ENCODE measurements at places on chromosomes 6 and 20.

DNA sequence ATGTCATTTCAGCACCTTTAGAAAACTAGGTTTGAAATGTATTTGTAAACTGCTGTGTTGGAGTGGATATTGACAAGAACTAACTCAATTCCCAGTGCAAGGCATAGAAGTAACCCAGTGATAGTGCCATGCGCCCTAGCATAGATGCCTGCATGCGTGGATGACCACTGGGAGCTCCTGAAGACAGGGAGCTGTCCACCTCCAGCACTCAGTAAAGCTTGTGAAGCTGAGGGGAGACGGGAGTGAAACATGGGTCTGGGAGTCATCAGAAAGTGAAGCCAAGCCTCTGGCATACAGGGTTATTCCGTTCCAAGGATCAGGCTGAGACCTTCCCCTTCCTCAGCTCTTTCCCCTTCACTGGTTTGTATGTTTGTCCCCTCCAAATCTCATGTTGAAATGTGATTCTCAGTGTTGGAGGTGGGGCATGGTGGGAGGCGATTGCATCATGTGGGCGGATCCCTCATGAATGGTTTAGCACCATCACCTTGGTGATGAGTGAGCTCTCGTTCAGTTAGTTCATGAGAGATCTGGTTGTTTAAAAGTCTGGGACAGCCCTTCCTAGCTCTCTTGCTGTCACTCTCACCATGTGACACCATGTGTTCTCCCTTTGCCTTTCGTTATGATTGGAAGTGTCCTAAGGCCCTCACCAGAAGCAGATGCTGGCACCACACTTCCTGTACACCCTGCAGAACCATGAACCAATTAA is 146.5 kb upstream of the FERMT1 start:
- no peak for DNase-seq

DNA sequence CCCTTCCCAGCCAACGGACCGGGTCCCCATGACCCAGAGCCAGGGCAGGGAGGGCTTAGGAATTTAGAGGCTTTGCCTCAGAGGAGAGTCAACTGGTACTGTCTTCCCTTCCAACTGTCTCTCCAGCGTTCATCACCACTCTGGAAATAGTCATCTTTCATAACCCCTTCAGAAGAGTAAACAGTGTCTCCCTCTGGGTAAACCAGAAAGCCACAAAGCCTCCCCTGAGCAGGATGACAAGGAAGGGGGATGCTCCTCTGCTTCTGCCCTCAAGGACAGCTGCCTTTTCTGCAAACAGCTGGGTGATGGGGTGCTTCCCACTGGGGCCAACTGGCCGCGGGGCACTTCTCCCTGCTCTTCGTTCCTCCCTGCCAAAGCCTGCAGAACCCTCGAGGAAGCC is 90.1 kb downstream of the PSMG4 start:
- no peak for DNase-seq

DNA sequence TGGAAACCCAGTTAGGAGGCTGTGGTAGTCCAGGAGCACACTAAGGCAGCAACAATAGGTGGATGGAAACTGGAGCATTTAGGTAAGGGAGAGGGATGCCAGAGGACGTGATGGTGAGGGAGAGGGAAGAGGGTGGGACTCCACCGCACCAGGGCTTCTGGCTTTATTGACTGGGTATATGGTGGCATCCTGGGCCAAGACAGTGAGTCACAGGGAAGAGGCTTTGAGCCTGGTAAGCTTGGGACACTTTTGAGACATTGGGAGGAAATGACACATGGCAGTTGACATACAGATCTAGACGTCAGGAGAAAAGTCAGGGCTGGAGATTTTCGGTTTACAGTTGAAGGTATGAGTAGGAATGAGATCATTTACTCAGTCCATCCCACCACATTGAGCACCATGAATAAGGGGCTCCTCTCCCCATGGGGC is 14.9 kb downstream of the NT5E start:
- no peak for DNase-seq

DNA sequence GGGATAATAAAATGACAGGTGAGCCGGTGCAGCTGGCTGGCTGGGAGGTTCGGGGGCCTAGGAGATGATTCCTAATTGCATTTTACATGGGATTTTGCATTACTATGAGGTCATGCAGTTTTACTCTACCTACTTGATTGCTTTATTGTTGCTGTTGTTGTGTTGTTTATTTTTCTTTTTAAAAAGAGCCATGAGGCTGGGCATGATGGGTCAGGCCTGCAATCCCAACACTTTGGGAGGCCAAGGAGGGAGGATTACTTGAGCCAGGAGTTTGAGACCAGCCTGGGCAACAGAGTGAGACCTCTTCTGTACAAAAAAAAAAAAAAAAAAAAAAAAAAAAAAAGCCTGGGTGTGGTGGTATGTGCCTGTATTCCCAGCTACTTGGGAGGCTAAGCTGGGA is 104.8 kb downstream of the GJA1 start:
- DNase-seq, result no peak

DNA sequence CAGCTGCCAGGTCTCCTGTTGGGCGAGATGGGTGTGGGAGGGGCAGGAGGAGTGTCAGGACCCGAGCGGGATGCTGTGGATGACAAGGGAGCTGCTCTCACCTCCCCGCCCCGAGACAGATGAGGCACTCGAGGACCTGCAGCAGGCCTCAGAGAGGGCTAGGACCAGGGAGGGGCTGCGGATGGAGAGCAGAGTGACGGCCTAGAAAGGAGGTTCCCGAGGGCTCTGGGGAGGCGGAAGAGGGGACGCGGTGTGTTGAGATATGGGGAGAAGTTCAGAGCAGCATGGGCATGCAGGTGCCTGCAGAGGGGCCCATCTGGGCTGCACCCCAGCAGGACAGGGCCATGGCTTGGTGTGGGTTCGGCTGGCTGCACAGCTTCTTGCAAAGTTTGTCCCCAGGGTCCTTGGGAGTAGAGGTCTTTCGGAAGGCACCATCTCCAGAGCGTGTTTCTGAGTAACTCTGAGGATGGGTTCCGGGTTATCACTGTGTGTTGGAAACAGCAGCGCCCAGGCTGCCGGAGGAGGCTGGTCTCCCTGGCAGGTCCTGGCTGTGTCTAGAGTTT is 104.6 kb downstream of the PAX1 start:
- DNase-seq, result no peak

GRCh38 chr6:20539387-20539786 is 5.1 kb downstream of the CDKAL1 start:
- no peak for DNase-seq

DNA sequence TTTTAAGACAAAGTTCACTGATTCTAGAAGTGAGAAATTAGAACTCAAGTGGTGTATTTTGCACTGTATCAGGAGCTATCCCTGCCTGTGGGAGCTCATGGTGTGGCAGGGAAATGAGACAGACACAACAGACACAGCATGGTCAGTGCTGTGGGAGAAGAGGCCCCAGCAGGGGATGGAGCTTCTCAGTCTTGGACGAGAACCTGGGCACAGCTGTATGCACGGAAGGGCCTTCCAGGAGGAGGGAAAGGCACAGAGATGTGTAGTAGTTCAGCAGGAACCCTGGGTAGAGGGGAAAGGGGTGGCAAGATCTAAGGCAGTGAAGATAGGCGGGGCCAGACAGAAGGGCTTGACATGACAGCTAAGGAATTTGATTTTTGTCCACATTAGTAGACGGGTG is 48.8 kb upstream of the KIF25 start:
- DNase-seq, result no peak

DNA sequence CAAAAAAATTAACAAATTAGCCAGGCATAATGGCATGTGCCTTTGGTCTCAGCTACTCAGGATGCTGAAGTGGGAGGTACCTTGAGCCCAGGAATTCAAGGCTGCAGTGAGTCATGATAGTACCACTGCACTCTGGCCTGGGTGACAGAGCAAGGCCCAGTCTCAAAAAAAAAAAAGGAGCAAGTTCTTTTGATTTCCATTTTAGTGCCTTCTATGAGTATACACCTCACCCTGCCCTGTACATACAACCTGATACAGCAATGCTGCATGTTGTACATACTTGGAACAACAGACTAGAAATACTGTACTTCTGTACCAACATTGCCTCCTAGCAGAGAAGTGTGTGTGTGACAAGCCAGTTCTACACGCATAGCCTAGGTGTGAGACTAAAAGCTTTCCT is 97.3 kb upstream of the CARMIL1 start:
- DNase-seq, result no peak

- no peak for DNase-seq
Observed at GRCh38 chr6:6007366-6008088, 802 bp upstream of the NRN1 start.
